Stimulated activated CD8-positive, alpha-beta memory T cell treated with anti-CD3 and anti-CD28 coated beads, Interleukin-15, amount 100 ng/mL, for 48 hours (primary cell): ENCODE measurements at places on chromosomes 4 and X.

DNA sequence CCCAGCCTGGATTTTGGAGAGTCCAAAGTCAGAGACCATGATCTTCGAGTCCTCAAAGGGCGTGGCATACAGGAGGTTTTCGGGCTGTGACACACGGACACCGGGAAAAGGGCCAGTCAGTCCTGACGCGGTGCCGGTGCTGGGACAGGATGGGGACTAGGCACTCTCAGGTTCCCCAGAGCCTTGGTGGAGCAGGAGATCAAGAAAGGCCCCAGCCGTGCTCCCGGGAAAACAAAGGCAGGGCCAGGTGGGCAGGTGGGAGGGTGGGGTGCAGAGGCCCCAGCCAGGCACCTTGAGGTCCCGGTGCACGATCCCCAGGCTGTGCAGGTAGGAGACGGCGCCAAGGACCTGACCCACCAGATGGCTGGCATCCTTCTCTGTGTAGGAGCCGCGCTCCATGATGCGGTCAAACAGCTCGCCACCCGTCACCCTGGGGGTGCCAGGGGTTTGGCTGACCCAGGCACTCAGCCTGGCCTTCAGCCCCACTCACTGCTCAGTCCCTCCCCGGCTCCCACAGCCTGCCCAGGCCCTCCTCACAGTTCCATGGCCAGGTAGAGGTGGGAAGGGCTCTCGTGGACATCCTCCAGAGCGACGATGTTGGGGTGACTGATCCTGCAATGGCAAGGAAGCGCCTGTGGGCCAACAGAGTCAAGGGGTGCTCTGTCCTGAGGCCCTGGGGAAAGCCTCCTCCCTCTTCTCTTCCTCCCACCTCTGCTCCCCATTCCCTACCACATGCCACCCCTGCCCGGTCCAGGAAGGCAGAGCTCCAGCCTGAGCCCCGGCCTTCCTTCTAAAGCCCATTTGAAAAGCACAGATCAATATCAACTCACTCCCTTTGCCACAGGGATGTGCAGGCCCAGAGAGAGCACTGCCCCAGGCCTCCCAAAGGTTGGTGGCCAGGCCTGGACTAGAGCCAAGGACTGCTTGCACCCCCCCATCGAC is 1.8 kb downstream of the PNCK start:
- DNase-seq = no peak

DNA sequence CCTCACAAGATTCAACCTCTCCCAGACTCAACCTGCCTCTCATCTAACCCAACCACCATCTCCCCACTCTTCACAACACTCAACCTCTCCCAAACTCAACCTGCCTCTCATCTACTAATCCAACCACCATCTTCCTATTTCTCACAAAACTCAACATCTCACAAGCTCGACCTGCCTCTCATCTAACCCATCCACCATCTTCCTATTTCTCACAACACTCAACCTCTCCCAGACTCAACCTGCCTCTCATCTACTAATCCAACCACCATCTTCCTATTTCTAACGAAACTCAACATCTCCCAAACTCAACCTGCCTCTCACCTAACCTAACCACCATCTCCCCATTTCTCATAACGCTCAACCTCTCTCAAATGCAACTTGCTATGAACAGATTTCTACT is 29.8 kb downstream of the FAT1 start:
- no peak for DNase-seq

GRCh38 chrX:9609499-9609898 is 144.6 kb downstream of the TBL1X start:
- no peak for DNase-seq

DNA sequence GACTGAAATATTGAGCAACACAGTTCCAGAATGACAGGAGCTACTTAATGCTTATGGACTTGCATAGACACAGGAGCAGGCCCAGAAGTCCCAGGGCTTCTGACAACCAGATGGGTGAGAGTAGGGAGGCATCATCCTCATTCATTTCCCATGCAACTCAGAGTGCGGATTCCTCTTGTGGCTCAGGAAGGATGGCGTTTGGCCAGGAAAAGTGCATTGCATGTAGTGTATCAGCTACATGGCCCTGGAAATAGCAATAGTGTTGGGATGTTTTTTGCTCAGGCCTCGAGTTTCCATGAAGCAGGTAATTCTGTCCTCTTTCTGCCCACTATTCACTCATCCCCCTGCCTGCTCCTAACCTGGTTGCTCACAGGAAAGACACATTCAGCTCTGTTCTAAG is 136.6 kb downstream of the PDGFRA start:
- no peak for DNase-seq

GRCh38 chrX:52277666-52278065 is 91.2 kb upstream of the XAGE2 start:
- no peak for DNase-seq

- DNase-seq = no peak
Measured at GRCh38 chr4:123784626-123785025, 388.0 kb downstream of the SPRY1 start.

DNA sequence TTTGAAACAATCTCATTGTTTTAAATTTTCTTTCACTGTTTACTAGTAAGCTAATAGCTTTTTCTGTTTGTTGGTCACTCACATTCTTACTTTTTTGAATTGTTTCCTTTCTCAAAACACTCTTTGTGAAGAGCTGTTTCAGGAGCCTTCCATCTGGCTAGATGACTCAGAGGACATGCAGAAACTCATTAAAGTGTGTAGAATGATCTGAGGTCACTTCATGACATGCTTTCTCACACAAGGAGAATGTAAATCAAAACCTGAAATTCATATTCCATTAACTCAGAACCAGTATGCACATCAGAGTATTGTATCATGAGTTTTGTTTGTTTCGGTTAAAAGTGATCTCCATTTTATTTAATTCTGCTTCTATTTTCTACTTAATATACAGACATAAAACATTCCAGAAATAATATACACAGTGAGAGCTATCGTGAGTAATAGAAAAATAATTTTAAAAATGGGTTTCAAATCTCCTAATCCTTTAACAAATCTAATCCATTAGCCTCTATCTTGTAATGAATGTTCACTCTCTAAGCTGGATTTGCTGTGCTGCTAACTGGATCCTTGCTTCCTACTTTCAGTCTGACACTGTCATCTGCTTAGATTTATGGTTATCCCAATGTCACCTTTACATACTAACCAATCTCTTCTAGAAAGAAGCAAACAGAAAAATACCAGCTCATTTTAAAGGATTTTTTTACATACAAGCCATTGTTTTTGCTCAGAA is 449.6 kb downstream of the FSTL5 start:
- DNase-seq = no peak

- DNase-seq = no peak
Measured at GRCh38 chrX:40132751-40133150, 35.0 kb upstream of the BCOR start.

- no peak for DNase-seq
Measured at GRCh38 chr4:16199093-16199492, 27.2 kb downstream of the TAPT1 start.

DNA sequence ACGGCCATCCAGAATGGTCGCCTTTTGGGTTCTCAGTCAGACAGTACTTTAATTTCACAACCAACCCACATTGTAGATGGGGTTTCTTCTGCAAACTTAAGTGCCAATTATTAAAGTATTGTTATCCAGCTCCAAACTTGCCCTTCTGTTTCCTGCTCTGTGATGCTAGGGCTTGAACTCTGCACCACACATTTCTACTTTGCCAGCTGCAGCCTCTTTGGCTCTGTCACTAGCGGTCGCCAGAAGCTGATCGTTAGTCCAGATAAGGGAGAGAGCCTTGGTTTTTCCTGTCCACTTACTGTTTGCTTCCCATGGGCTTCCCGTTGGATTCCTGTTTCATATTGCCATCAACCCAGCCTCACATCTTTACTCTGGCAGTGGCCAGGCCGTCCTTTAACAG is 196.6 kb downstream of the ASB9 start:
- no peak for DNase-seq

GRCh38 chrX:11352296-11352741 is 59.1 kb downstream of the AMELX start:
- DNase-seq = no peak

- DNase-seq = no peak
Measured at GRCh38 chrX:40298572-40299479, 201.1 kb upstream of the BCOR start.

- no peak for DNase-seq
Measured at GRCh38 chr4:40525752-40526598, 103.7 kb downstream of the RBM47 start.

GRCh38 chr4:16896881-16897750 is 1.3 kb downstream of the LDB2 start:
- DNase-seq = no peak

- DNase-seq = no peak
Measured at GRCh38 chr4:144851948-144852347, 206.0 kb downstream of the HHIP start.

DNA sequence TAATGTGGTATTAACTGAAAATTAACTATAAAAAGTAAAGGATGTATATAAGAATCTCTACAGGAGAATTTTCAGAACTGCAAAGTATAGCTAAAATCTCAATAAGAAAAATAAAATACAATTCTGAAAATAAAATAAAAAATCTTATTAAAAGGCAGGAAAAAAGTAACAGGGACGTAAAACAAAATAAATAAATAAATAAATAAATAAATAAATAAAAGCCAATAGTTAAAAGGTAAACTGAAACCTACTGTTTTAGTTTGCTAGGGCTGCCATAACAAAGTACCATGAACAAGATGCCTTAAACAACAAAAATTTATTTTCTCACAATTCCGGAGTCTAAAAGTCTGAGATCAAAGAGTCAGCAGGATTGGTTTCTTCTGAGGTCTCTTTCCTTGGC is 140.6 kb downstream of the SPANXA1 start:
- DNase-seq = no peak

DNA sequence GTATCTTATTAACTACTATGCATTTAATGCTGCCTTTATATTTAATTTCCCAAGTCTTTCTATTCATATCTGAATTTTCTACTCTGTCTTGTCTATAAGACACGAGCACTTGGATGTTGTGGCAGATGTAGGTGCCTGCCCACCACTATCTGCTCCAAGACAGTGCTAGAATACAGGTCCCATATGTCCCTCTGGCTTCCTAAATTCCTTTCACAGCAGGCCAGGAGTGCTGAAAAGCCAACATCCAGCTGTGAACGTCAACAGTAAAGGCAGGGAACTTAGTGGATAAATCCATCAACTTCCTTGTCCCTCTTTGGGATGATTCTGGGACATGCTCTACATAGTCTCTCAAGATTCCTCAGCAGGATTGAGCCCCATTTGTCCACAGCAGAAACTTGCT is 245.1 kb upstream of the ETNPPL start:
- DNase-seq = no peak

- DNase-seq = no peak
Measured at GRCh38 chr4:174474457-174475075, 47.7 kb downstream of the HPGD start.

- no peak for DNase-seq
Measured at GRCh38 chr4:38060829-38061431, 100.7 kb downstream of the PTTG2 start.

GRCh38 chr4:87410157-87410556 is 12.2 kb upstream of the NUDT9 start:
- no peak for DNase-seq

GRCh38 chrX:53440621-53441517 is 6.7 kb upstream of the HSD17B10 start:
- no peak for DNase-seq

DNA sequence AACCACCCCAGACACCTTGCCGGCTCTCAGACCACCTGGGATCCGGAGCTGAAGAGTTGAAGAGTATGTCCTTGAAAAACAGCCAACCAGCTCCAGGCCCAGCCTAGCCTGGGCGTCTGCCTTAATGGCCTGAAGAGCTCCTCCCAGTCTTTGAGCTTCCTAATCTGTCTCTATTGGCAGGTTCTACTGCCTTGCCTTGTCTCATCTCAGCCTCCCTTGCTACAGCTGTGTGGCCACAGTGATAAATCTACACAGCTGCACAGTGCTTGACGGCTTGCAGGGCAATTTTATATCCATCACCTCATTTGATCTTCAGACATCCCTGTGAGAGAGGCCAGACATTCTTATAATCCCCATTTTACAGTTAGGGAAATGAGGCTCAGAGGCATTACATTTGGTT is 19.9 kb downstream of the AWAT2 start:
- no peak for DNase-seq

DNA sequence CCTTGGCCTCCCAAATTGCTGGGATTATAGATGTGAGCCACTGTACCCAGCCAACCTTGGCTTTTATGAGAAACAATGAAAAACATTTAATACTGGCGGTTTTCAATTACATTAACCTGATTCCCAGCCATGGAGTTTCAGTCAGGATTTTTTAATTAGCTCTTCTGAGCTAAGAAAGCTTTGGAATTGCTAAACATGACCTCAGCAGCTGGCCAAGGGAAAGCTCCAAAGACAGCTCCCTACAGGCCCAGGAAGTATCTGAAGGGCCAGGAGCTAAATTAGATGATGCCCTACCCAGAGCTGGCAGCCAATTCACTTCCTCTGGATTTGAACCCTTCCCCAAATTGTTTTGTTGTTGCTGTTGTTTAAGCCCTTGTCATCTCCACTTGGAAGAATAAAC is 26.5 kb upstream of the FUNDC1 start:
- DNase-seq = no peak

DNA sequence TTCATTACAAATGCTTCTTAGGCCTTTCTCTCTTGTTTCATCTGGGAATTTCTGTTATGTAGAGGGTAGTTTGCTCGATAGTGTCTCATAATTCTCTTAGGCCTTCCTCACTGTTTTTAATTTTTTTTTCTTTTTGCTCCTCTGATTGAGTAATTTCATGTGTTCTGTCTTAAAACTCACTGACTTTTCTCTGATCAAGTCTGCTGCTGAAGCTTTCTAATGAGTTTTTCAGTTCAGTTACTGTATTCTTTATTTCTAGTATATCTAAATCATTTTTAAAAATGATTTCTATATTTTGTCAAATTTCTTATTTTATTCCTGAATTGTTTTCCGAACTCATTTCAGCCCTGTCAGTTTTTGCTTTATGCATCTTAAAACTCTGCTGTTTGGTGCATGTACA is 228.0 kb downstream of the MID1IP1 start:
- DNase-seq = no peak

DNA sequence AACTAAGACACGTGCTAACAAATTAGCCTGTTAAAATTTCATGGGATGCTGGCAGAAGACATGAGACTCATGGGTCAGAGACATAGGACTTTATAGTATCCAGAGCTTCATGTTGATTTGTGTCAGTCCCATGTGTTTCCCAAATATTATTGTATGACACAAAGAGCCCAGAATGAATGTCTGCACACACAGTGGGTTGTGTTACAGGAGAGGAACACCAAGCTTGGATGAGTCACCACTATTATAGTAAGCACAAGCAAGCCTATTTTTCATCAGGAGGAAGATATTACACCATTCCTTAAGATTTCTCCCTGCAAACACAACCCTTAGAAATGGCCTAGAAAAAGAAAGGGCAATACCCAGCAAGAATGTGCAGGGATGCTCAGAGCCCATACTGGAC is 15.4 kb downstream of the BBS12 start:
- DNase-seq = no peak

DNA sequence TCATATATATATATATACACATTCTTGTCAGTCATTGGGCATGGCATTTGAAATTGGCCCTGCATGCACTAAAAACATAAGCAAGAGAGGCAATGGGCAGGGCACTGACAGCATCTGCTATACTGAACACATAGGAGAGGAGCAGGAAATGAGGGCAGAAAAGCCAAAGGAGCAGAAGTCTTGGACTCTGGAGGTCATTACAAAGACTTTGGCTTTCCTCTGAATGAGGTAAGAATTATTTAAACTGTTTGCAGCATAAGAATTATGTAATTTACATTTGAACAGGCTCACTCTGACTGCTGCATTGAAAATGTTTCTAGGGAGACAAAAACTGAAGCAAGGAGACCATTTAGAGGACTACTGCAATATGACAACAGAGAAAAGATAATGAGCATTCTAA is 396.5 kb downstream of the PRDM5 start:
- no peak for DNase-seq
